Effector CD8-positive, alpha-beta T cell (primary cell): ENCODE measurements at places on chromosomes 2 and 18.

GRCh38 chr2:100422320-100423055 is 5.0 kb upstream of the CHST10 start:
- no peak for DNase-seq

DNA sequence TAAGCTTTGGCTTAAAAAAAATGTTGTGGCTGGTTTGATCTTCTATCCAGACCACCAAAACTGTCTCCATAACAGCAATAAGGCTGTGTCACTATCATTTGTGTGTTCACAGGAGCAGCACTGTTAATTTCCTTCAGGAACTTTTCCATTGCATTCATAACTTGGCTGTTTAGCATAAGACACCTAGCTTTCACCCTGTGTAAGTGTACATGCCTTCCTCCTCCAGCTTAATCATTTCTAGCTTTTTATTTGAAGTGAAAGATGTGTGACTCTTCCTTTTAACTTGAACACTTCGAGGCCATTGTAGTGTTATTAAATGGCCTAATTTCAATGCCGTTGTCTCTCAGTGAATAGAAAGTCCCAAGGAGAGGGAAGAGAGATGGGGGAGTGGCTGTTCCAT is 352.9 kb upstream of the VWC2L start:
- no peak for DNase-seq

- DNase-seq = no peak
Observed at GRCh38 chr2:143001501-143001900, 124.0 kb downstream of the KYNU start.

DNA sequence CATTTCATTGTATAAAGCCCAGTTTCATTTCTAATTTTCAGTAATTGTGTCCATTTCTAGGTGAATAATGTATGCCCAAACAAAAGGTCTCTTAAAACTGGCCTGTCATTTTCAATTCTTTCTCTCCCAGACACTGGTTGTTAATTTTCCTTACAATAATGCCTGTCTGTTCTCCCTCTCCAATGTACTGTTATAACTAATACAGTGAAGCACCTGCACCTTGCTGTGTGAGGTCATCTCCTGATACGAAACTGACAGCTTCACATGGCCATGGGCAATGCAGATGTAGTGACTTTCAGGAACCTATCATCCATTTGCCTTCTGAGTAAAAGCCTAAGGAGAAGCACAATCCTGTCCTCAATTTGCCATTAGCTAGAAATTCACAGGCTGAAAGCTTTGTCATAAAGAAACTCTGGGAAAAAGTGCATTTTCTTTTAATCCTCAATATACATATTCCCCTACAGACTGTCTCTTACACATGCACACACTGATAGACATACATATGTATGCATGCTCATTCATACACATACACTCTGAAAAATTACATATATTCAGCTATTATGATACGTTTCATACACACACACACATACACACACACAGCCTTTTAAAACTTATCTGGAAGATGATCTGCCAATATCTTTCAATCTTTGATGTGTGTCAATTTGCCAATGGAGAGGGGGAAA is 1030.3 kb downstream of the TDRD15 start:
- DNase-seq = no peak

GRCh38 chr2:60116161-60116875 is 437.1 kb downstream of the BCL11A start:
- DNase-seq = no peak

DNA sequence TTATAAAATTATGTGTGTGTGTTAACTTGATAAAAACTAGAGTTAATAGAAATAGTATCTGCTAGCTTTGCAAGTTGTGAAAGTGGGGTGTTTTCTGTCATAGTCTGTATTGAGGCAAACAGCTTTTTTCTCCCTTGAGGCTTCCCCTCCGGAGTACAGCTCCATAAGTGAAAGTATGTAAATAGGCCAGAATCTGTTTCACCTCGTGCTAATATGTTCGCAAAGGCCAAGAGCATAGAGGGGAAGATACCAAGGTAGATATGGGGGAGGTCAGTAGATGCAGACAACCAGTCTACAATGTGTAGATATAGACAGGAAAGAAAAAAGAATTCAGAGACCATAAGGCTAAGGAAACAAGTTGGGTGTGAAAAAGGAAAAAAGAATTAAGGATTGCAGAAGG is 72.9 kb downstream of the PTRHD1 start:
- no peak for DNase-seq

DNA sequence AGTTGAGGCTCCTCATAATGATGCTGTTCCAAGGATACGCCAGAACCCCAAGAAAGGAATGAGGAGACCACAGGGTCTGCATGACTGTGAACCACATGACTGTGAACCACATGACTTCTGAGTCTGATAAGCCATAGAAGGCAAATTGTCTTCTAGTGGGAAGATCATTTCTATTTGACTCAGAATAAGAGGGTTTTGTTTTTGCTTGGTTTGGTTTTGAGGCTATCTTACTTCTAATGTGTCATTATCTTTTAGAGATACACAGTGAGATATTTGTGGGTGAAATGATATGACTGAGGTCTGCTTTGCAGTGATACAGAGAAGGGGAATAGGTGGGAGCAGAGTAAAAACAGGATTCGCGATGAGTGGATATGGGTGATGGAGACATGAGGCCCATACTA is 28.9 kb upstream of the BCL2L11 start:
- DNase-seq = no peak

- no peak for DNase-seq
Observed at GRCh38 chr18:4453874-4454536, 1.1 kb downstream of the DLGAP1 start.

- no peak for DNase-seq
Observed at GRCh38 chr2:203835892-203836800, 31.4 kb upstream of the CTLA4 start.

- DNase-seq = no peak
Observed at GRCh38 chr18:75810961-75811551, 383.6 kb upstream of the SMIM21 start.

- DNase-seq = no peak
Observed at GRCh38 chr2:79993144-79993543, 311.4 kb downstream of the LRRTM1 start.

DNA sequence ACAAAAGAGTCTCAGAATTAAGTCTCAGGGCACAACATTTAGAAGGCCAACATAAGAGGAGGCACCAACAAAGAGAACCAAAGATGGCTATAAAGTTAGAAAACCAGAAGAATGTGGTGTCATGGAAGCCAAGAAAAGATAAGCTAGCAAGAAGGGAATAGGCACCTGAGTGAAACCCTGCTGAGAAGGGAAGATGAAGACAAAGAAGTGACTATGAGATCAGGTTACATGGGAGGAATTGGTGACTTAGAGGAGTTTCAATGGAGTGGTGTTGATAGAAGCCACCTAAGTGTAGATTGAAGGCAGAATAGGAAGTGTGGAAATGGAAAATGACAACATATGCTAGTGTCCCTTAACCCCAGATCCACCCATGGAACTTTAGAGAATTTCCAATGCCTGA is 327.6 kb upstream of the KCNJ3 start:
- no peak for DNase-seq

DNA sequence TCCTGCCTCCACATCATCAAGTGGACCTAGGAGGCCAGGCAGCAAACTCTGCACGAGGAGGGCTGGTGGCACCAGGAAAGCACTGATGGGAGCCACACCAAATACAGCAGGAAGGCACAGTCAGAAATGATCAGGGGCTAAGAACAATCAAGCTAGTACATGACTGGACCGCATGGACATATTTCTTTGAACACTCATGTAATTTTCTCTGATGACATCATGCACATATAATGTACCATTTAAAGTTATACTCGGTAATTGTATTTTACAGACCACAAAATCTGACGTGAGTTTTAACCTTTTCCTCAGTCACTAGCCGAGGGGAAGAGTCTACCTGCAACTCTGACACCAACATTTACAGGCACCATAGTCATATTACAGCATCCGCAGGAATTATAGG is 76.7 kb downstream of the XDH start:
- DNase-seq = no peak

DNA sequence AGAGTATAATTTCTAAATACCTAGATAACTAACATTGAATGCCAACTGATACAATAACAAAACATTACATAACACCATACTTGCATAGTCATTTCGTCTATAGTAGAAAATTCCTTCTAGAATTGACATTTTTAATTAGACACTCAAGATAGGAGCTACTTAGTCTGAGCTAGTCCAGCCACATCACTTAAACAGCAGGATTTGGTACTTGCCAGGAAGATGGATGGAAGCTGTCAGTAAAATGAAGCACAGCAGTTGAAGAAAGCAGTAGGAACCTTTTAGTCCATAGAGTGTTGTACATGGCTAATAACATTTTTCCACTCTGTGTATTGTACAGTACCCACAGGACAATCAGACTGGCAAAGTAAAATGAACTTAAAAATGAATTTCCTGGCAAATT is 372.0 kb downstream of the GALNT13 start:
- no peak for DNase-seq

DNA sequence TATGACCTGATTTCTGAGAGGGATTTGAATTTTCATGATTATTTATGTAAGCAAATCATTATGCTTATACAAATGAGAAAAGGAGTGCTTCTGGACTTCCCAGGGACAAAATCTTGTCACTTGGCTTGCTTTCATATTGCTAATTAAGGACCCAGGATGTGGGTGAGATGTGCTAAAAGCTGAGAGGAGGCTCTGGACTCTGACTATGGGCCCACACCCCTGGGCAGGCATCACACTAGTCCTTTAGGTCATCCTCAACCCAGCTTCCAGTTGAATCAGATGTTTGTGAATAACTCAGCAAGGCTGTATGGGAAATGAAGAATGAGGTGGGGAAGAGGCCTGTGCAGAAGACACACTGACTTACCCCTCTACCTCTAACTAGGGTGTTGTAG is 11.9 kb downstream of the IL1B start:
- DNase-seq = no peak

GRCh38 chr2:230919240-230919639 is 5.8 kb downstream of the GPR55 start:
- DNase-seq = no peak

DNA sequence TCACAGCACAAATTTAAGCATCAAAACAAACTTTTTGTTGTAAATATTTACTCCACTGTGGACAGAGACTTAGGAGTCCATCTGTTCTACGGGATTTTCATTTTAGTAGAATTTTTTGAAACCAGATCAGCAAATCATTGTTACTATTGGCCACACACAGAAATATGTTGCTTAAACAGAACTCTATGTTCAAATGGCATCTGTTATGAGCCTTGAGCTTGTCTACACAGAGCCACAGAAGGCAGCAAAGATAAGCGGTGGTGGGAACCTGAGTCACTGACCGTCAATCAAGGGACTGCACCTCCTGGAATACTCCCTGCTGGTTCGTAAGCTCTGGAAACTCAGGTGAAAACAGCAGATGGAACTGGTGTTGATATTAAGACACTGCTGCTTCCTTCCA is 156.8 kb downstream of the TMEM200C start:
- no peak for DNase-seq

DNA sequence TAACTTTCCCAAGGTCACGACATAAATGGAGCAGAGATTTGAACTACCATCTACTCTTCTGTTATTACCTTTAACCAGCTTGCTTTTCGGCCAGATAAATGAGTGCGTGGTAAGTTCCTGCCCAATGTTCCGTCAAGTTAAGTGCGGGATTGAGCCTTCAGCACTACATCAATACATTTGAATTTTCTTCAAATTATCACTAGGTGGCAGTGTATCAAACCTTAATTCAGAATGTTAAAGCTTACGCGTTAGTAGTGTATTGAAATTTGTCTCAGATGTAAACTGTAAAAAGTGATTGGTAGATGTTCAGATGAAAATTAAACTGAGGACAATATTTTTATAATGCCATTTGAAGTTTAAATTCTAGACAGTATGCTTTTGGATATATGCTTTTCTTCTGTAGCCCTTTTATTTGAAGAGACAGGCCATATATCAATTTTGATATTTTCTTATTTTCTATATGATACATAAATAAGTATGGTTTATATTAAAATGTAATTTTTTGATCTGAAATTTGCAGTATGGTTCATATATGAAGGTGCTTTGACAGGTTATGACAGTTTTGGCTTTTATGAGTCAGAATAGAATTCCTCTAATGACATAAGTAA is 681.3 kb downstream of the ADCYAP1 start:
- DNase-seq = no peak

DNA sequence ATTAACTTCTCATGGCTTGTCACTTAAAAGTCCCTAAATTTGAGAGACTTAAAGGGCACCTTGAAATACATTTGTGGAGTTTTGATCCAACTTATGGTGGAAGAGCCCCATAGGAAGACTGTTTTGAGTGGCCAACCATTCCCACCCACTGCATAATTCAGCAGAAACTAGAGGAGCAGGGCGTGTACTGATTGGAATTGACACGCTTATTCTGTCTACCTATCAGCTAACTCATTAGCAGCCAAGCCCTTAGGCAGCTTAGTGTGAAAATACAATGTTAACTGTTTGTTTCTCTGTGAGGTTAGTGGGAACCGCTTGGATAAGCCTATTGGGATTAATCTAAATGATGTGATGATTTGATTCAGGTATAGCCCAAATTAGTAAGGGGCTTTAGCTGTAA is 6.4 kb downstream of the LGALSL start:
- DNase-seq = no peak

DNA sequence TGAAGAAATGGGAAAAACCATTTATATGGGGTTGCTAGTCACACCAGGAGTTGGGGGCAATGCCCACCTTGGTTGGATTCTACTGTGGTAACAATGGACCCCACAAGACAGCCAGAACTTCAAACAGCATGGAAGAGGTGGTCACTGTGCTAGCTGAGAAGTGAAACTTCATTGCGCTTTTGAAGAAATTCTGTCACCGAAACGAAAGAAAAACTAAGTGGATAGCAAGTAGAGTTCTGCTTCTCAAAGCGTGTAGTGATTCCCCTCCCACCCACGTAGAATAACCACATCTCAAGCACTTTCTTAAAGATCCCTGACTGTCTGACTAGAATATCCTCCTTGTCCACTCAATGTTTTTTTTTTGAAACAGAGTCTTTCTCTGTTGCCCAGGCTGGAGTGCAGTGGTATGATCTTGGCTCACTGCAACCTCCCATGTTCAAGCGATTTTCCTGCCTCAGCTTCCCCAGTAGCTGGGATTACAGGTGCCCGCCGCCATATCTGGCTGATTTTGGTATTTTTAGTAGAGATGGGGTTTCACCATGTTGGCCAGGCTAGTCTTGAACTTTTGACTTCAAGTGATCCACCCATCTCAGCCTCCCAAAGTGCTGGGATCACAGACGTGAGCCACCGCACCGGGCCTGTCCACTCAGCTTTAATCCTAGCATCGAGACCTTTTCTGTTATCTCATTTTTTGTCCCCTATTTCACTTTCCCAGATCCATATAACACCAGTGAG is 30.1 kb upstream of the CCL20 start:
- DNase-seq = no peak

GRCh38 chr2:192487636-192488035 is 292.9 kb upstream of the TMEFF2 start:
- DNase-seq = no peak
